Progenitor cell of endocrine pancreas (in vitro differentiated cells): ENCODE measurements at places on chromosomes 7 and 10. TPM values are rescaled to one million over a fixed set of nuclear protein-coding genes. Genes with fewer than 3 reads are reported as not detected.

DNA sequence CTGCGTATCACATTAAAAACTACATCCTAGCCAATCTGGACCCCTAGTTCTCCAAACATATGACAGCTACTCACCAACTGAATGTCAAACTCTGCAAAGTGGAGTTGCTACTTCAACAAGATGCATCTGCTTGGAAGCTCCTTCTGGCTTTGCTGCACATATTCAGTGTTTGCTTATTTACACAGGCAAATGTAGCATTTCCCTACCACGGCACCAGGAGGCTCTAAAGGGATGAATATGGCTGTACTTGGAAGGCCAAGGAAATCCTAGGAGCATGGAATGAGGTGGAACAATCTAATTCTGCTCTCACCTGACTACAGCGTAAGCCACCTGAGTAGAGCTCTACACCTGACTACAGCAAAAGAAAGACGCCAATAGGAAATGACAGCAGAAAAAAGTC lies 39.7 kb downstream of the MTPAP start:
- H3K27me3 ChIP-seq: no peaks in the 10 kb centered on the region
- H3K4me1 ChIP-seq: no peaks in the 10 kb centered on the region
- H3K4me3 ChIP-seq: no peak overlapping the region
- no peak overlapping the region for H3K27ac ChIP-seq
- no peak for DNase-seq

GRCh38 chr7:22387583-22387982 lies 30.6 kb upstream of the RAPGEF5 start:
- H3K27me3 ChIP-seq: peaks cover 8% of the 10 kb centered on the region
- H3K4me1 ChIP-seq: peaks cover 3% of the 10 kb centered on the region
- no peak for DNase-seq
- H3K36me3 ChIP-seq: no peaks in the 10 kb centered on the region
- no peak overlapping the region for H3K4me3 ChIP-seq
- no peak overlapping the region for H3K27ac ChIP-seq

DNA sequence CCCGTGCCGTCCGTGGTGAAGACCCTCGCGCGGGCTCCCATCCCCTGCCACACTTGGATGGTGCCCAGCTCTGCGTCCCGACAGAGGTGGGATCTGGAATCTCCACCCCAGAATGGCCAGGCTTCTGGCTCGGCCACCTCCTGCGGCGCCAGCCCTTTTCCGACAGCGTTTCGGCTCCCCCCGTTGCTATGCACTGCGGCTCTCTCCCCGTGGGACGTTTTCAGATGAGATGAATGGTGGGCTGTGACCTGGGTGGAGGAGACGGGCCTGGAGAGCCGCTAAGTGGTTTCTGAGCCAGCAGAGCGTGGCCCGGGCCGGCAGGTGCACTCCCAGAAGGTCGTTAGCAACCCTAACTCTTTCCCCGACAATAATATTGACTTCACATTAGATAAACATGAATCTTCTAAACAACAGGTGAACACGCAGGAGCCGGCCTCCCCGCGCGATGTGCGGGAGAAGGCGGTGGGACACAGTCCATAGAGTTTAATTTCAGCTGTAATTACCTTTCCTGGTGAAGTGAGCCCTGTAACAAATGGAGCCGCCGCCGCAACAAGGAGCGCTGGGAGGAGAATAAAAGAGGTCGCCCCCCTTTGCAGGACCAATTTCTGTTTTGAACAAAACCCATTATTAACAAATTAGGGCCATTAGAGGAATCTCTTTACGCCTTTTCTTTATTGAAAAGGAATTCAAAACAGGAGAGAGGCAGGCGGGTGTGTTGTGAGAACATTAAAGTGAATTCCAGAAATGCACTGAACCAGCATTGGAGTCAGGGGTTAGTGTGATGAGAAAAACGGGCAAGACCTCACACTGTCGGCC lies 294.3 kb upstream of the PFKP start:
- DNase-seq: no peak
- H3K27me3 ChIP-seq: peaks cover 28% of the 10 kb centered on the region
- H3K36me3 ChIP-seq: no peaks in the 10 kb centered on the region
- no peak overlapping the region for H3K4me3 ChIP-seq
- no peaks in the 10 kb centered on the region for H3K4me1 ChIP-seq

The PRKG1 gene
- 3.7 and 4.6 TPM in 2 replicates for total RNA-seq

GRCh38 chr10:103533827-103534226 lies 40.3 kb downstream of the NEURL1 start:
- H3K27ac ChIP-seq: no peak overlapping the region
- H3K4me3 ChIP-seq: no peak overlapping the region
- H3K4me1 ChIP-seq: no peaks in the 10 kb centered on the region
- no peak for DNase-seq
- H3K27me3 ChIP-seq: no peaks in the 10 kb centered on the region

GRCh38 chr10:124094419-124094785 lies 1.0 kb upstream of the CHST15 start:
- H3K4me3 ChIP-seq: peak overlapping the region; percentile 54
- H3K4me1 ChIP-seq: peaks cover 9% of the 10 kb centered on the region
- H3K27me3 ChIP-seq: peaks cover 65% of the 10 kb centered on the region

- peaks cover 6% of the 10 kb centered on the region for H3K27me3 ChIP-seq
- no peak for DNase-seq
- H3K36me3 ChIP-seq: no peaks in the 10 kb centered on the region
- H3K27ac ChIP-seq: no peak overlapping the region
Measured at GRCh38 chr10:93615576-93616235, 3.4 kb downstream of the PDE6C start.

DNA sequence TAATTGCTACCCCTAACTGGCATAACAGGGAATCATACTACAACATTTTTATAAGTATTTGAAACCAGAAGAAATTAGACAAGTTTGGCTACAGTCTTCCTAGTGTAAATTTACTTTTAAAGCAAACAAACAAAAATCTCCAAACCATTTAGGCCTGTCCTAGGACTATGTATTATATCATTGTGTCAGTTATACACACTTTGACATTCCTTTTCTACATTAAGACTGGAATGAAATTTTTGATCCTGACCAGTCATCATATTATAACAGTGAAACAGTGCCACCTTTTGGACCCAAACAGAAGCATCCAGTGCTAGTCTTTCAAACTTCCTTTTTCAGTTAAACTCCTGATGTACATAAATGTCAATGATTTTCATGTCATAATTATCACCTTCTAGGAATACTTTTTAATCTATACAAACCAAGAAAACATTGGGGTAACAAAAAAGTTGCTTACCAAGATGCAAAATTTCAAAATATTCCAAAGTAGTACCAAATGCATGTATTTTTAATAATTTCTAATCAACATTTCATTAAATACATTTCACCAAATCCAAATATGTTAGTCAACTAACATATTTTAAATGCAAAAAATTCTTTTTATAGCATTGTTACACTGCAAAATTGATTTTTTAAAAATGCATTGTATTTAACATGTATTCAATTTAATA lies 75.7 kb downstream of the IMMP2L start:
- DNase-seq: no peak
- H3K4me1 ChIP-seq: peaks cover 2% of the 10 kb centered on the region
- H3K4me3 ChIP-seq: no peak overlapping the region
- no peak overlapping the region for H3K27ac ChIP-seq
- no peaks in the 10 kb centered on the region for H3K27me3 ChIP-seq

GRCh38 chr10:127159648-127160245 lies 36.6 kb downstream of the INSYN2A start:
- DNase-seq: no peak
- no peaks in the 10 kb centered on the region for H3K4me1 ChIP-seq
- no peak overlapping the region for H3K4me3 ChIP-seq
- H3K27ac ChIP-seq: no peak overlapping the region
- no peaks in the 10 kb centered on the region for H3K27me3 ChIP-seq

DNA sequence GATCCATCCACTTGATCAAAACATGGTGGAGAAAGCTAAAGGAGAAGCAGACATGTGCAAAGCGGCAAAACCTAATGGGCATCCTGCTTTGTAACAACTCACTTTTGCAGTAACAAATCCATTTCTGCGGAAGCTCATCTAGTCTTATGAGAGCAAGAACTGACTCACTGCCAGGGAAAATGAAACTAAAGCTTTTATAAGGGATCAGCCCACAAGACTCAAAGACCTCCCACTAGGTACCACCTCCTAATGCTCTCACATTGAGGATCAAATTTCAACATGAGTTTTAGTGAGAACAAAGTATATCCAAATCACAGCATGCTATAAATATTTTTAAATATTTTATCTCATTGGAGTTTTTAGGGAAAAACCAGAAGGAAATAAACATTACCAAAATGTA lies 120.1 kb upstream of the GNAI1 start:
- no peak overlapping the region for H3K4me3 ChIP-seq
- H3K27me3 ChIP-seq: no peaks in the 10 kb centered on the region
- no peak for DNase-seq
- peaks cover 1% of the 10 kb centered on the region for H3K4me1 ChIP-seq
- H3K27ac ChIP-seq: no peak overlapping the region

- no peak overlapping the region for H3K4me3 ChIP-seq
- DNase-seq: no peak
- H3K27me3 ChIP-seq: no peaks in the 10 kb centered on the region
- H3K4me1 ChIP-seq: peaks cover 6% of the 10 kb centered on the region
Measured at GRCh38 chr10:11898033-11898371, 74.8 kb downstream of the PROSER2 start.

The CDC14C gene
- 0.22 TPM in 1 of 2 replicates, not detected in the other for total RNA-seq
